ENCODE measurements at places on chromosomes 6 and 20.

GRCh38 chr6:109034526-109034925, 60.1 kb downstream of the SESN1 start:
- DNase-seq: no peak

DNA sequence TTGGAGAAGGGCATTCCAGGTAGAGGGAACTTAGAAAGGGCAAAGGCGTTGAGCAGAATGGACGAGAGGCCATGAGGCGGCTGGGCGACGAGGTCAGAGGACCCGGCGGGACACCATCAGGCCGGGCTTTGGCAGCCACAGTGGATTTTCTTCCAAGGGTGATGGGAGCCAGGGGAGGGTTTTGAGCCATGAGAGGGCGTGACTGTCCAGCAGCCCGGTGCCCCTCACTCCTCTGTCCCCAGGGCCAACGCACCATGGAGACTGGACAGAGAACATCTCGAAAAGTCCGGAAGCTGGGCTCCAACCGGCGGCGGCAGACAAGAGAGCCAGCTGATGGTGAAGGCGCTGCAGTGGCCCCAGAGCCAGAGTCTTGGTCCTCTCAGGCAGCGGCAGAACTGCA, 6.4 kb downstream of the RAB44 start:
- DNase-seq: no peak

- DNase-seq: no peak
Observed at GRCh38 chr6:133236932-133237331, 4.2 kb upstream of the EYA4 start.

DNA sequence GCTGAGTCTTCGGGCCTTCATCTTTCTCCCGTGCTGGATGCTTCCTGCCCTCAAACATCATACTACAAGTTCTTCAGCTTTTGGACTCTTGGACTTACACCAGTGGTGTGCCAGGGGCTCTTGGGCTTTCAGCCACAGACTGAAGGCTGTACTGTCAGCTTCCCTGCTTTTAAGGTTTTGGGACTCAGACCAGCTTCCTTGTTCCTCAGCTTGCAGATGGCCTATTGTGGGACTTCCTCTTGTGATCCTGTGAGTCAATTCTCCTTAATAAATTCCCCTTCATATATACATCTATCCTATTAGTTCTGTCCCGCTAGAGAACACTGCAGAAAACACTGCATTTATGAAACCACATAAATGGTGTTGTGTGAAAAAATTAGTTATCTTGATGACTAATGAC, 13.9 kb upstream of the BCLAF1 start:
- no peak for DNase-seq

DNA sequence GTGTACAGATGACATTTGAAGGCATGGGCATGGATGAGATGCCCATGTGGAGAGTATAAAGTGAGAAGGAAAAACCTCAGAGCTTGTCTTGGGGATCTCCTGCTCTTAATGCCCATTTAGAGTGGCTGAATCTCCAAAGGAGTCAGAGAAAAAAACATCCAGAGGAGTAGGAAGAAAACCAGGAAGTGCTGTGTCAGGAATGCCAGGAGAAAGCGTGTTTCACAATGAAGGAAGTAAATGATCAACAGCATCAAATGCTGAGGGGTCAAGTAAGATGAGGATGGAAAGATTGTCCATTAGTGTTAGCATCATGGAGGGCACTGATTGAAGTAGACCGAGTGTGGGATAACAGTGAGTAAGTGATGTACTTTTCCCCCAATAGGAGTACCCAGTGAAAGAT, 56.1 kb downstream of the FIG4 start:
- no peak for DNase-seq

DNA sequence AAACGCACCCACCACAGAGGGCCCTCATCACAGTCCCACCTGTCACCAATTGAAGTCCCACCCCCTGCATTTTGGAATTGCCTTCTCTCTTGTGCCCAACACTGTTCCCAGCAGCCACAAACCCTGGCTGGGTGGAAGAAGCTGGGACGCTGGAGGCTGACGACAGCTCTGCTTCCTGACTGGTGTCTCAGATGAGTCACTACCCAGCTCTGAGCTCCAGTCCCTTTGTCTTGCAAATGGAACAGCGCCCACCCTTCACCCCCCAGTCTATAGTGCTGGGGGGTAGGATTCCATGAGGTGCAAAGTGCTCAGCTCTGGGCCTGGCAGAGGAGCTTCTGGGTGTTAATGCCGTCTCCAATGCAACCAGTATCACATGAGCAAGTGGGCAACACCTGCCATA, 85.3 kb downstream of the DLGAP4 start:
- DNase-seq: no peak

DNA sequence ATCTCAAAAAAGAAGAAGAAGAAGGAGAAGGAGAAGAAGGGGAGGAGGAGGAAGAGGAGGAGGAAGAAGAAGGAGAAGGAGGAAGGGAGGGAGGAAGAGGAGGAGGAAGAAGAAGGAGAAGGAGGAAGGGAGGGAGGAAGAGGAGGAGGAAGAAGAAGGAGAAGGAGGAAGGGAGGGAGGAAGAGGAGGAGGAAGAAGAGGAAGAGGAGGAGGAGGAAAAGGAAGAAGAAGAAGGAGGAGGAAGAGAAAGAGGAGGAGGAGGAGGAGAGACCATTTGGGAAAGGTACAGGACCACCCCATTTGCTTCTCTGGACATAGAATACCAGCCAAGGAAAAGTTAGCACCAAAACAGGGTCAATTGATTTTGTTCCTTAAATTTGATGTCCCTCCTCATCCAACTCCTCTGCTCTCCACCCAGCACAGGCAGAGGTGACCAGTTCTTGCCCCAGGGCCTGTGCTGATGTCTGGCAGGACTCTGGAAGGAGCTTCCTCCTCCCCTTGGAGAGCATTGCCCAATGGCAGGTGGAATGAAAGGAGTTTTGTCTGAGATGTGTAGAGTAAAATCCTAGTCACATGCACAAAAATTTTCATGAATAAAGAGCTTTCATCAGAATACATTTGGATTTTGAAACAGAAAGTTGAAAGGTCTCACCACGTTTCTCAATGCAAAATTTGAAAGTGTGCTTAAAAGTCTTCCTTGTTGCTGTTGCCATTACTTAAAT, 182.9 kb downstream of the LY86 start:
- DNase-seq: no peak

DNA sequence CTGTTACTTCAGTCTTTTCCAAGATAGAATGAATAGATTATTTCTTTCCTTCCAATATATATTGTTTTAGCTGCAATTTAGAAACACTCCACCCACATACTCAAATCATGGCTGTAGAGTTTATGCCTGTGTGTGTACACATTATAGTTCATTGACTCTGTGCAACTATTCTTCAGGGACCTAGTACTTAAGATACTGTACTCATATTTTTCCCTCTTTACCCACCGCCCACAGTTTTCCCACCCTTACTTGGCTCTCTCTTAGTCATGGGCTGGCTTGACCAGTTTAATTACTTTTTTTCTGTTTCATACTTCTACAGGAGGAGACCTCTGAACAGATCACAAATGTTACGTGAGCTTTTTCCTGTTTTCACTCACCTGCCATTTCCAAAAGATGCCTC, 30.4 kb downstream of the C6orf89 start:
- DNase-seq: no peak

- no peak for DNase-seq
Observed at GRCh38 chr20:2740702-2741101, 48.1 kb downstream of the EBF4 start.

GRCh38 chr6:160788806-160789205, 86.8 kb downstream of the PLG start:
- no peak for DNase-seq

DNA sequence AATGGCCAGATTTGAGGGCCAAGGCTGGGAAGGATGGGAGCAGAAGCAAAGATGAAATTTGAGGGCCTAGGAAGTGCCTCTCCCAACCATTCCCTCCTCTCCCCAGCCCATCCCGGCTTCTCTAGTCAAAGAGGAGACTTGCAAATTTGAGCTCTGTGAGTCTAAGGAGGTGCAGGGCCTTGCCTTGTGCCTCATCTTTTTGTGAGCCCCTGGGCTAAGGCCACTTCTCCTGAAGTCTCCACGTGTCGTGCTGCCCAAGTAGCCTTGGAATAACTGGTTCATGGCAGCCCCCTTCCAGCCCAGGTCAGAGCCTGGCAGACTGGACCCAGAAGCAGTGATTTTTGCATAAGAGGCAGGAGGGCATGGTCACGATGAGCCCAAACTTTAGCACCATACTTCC, 6.7 kb downstream of the PTGIS start:
- no peak for DNase-seq

DNA sequence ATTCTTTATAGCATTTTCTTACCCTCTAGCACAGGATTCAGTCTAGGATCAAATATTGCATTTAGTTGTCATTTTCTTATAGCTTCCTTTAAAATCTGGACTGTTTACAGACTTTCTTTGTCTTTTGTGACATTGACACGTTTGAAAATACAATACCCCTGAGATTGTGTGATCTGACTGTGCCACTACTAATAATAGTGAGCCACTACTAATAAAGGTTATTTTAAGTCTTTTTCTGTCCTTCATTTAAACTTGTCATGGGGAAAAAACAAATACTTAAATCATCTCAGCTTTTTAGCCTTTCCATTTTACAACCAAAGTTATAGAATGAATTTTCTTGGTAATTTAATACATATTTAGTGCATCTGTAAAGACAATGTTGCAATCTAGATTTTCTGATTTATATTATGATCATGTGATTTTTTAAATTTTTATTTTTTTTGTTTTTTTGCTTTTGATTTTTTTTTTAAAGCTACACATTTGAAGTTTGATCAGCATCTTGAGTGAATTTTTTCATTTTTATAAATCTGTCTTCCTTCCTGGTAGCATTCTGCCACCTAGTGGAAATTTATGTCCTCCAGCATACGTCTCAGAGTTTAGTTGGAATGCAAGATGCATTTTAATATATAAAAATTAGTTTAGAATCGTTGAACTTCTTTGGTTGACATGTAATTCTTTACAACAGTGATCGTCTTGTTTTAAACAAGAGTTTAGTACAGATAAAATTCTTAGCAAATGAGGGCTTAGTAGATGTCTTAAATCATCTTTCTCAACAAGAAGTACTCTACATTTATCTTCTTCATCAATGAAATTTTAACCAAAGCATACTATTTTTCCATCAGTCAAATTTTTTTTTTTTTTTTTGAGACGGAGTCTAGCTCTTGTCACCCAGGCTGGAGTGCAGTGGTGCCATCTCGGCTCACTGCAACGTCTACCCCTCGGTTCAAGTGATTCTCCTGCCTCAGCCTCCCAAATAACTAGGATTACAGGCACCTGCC, 119.4 kb downstream of the NCOA3 start:
- DNase-seq: no peak

- DNase-seq: no peak
Observed at GRCh38 chr6:71404145-71404966, 115.7 kb downstream of the OGFRL1 start.

DNA sequence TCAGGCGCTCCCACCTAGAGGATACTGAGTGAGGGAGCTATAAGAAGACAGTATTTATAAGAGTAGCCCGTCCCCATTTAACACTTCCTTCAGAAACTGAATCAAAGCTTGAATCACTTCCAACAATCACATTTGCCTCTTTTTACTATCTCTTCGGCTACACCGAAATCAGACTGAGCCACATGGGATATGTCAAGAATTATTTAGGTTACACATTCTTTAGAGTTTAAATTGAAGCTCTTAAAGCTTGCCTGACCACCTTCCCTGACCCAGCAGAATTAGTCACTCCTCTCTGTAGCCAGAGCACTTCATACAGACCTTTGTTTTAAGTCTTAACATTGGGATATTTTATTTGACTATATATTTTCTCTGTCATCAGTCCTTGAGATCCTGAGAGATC, 163.7 kb downstream of the MAFB start:
- no peak for DNase-seq

DNA sequence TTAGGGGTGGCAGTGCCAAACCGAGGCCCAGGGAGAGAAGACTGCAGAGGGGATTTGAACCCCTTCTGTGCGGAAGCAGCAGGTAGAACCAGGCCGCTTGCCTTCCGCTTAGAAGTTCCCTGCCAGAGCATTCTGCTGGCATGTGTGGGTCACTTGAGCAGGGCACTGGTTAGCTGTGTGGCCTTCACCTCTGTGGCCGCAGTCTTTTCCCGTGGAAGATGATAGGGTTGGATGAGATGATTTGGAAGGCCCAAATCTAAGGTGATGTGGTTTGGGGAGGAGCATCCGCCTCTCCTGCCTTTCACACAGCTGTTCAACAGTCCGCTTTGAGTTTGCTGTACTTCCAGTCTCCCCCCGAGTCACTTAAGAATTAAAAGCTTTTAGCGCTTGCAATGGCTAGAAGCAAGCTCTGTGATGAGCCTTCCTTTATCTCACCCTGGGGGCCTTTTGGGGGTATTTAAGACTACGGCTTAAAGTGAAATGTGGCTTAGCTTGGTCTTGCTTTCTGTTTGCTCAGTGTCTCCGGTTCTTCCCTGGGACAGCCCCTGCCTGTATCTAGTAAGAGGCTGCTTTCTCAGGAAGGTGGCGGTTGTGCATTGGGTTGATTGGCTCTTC, 743 bp downstream of the CMTR1 start:
- peak; percentile 17 for DNase-seq

- DNase-seq: no peak
Observed at GRCh38 chr6:62904687-62905086, 306.6 kb upstream of the FKBP1C start.

- DNase-seq: no peak
Observed at GRCh38 chr20:29740601-29740950, 1516.9 kb upstream of the DEFB115 start.

GRCh38 chr20:19285436-19285835, 73.0 kb downstream of the SLC24A3 start:
- no peak for DNase-seq

GRCh38 chr6:31396422-31397152, 6.8 kb upstream of the MICA start:
- peak; percentile 87 for DNase-seq

- no peak for DNase-seq
Observed at GRCh38 chr6:37990762-37991525, 171.4 kb downstream of the ZFAND3 start.

GRCh38 chr20:20915844-20916243, 190.3 kb downstream of the LINC00237 start:
- no peak for DNase-seq

DNA sequence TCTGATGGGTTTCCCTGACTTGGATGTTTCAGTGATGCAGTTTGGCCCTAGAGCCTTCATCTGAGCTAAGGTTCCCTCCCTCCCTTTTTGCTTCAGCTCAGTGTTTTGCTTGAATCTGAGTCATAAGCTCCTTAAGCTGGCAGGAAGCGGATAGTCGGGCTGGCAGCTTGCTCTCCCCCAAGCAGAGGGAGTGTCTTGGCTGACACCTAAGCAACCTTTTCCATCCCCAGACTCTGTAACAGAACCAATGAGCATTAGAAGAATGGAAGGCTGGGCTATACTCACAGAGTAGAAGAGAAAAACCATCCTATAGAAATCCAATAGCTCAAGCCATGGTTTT, 98.3 kb downstream of the HAO1 start:
- no peak for DNase-seq

DNA sequence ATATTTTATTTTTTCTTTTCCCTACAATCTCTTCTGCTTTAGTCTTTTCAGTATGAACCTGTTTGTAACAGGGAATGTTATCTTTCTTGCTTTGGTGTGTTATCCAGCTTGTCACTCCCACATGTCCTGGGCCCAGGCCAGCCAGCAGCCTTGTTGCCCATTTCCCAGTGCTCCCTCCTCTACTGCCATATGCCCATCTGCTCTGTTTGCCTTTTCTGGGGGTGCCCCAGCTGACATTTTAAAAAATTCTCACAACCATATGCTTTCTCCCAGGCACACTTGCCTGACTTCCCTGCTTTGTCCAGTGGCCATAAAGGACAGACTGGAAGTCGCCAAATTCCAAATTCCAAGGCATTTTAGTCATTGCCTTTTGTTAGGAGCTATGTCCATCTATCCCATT, 23.6 kb upstream of the LMBRD1 start:
- DNase-seq: no peak

Measured in T-helper 9 cell (primary cell).